T-helper 22 cell (primary cell): ENCODE measurements at places on chromosomes 7 and 10.

DNA sequence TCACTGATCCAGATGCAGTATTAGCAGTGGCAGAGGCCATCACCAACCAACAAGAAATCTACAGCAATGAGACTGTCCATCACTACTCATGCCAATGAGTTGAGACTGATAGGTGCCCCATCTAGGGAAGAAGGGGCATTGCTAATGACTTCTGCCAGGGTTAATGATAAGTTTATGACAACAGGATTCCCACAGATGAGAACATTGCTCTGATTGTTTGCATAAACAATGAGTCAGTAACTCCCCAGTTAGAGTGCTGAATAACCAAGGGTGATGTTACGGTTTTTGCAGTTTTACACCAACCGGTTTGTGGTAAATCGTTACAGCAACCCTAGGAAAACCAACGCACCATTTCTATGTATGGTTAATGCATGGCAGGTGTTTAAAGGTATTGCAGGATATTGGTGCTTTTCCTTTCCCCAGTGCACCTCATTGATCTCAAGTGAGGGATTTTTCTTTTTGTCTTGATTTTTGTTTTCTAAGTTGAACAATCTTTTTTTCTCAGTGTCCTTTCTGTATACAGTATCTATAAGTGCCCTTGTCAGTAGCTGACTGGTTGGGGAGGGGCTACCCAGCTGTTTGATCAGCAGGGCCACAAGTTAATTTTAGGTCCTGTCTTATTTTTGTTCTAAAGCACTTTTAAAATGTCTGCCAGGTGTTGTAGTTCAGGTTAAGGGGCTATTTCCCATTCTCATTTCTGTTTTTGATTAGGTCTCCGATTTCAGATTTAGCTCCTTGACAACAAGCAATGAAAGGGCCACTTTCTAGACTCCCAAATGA lies 3.9 kb upstream of the CSGALNACT2 start:
- no peak for DNase-seq

DNA sequence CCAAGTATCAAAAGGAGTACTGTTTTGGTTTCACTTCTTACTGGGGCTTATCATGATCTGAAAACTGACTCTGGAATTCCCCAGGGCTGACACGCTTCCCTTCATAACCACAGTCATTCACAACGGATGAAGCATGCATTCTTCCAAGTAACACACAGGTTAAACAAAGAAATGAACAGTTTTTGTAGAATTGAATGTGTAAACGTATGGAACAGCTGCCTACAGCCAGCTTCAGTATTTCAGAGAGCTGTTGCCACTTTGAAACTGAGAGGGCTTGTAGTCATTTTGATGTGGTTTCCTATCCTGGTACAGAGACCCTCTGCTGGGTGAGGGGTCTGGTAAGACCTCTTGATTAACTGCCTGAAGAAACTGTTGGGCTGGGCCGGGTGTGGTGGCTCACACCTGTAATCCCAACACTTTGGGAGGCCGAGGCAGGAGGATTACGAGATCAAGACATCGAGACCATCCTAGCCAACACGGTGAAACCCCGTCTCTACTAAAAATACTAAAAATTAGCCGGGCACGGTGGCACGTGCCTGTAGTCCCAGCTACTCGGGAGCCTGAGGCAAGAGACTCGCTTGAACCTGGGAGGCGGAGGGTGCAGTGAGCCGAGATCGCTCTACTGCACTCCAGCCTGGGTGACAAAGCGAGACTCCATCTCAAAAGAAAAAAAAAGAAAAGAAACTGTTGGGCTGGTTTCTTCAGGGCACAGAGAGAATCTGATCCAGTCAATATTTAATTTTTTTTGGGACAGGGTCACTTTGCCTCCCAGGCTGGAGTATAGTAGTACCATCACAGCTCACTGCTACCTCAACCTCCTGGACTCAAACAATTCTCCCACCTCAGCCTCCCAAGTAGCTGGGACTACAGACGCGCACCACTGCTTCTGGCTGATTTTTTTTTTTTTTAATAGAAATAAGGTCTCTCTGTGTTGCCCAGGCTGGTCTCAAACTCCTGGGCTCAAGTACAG lies 4.7 kb downstream of the NFE2L3 start:
- DNase-seq: peak; percentile 55

GRCh38 chr7:98027342-98028033 lies 37.5 kb upstream of the OCM2 start:
- no peak for DNase-seq

DNA sequence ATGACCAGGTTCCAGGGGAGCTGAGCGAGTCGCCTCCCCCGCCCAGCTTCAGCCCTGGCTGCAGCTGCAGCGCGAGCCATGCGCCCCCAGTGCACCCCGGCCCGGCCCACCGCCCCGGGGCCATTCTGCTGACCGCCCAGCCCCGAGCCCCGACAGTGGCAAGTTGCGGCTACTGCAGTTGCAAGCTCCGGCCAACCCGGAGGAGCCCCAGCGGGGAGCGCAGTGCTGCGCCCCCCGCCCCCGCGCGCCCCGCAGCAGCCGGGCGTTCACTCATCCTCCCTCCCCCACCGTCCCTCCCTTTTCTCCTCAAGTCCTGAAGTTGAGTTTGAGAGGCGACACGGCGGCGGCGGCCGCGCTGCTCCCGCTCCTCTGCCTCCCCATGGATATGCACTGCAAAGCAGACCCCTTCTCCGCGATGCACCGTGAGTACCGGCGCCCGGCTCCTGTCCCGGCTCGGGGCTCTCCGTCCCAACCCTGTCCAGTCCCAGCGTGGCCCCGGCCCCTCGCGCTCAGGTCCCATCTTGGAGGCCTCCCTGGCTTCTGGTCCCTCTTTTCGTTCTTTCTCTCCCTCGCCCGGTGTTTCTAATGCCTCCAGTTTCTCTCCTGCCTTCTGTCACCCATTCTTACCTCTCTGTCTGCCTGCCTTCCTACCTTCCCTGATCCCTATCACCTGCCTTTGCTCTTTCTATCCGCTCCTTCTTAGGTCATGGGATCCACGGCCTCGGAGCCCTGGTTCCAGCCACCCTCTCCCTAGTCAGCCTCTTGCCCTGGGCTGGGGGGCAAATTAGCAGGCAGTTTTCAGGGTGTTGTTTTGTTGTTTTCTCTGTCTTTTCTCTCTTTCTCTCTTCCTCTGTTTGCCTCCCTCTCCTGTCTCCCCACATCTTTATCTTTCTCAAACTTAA lies 751 bp downstream of the PAX2 start:
- no peak for DNase-seq

- no peak for DNase-seq
Measured at GRCh38 chr7:101099969-101100781, 14.9 kb downstream of the TRIM56 start.

- no peak for DNase-seq
Measured at GRCh38 chr7:135859538-135859937, 110.9 kb upstream of the FAM180A start.
